Epithelial cell of esophagus (primary cell): ENCODE measurements at places on chromosomes 2 and 18.
A peak's percentile ranks its signal among the peaks of the same experiment; 100 is the strongest.

- DNase-seq, result no peak
Observed at GRCh38 chr2:71478806-71479205, 25.4 kb downstream of the DYSF start.

DNA sequence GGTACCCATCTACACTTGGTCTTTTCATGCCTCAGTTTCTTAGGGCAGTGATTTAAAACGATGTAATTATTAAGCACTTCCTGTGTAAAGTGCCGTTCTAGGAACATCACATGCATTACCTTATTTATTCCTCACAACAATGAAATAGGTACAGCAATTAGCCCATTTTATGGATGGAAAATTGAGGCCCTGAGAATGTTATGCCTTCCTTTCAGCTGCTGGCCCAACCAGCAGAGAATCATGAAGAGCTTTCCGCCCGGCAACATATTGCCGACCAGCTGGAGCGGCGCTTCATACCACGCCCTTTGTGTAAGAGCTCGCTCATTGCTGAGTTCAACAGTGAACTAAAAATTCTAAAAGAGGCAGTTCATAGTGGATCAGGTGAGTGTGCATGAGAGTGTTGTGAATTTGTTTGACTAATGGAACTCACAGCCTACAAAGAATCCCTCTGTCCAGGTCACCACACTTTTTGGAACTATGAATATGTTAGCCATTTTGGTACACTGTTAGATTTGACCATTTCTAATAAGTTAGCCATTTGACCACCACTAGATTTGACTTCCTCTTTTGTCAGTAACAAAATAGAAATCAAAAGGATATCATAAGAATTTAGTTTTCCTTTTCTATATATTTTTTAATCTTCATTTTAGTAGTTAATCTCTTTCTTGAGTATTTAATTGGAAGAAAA lies 25.6 kb upstream of the RPE start:
- DNase-seq, result no peak

GRCh38 chr2:85915606-85916303 lies 27.0 kb upstream of the ST3GAL5 start:
- no peak for DNase-seq

- DNase-seq, result no peak
Observed at GRCh38 chr2:104847586-104848160, 6.2 kb upstream of the POU3F3 start.

DNA sequence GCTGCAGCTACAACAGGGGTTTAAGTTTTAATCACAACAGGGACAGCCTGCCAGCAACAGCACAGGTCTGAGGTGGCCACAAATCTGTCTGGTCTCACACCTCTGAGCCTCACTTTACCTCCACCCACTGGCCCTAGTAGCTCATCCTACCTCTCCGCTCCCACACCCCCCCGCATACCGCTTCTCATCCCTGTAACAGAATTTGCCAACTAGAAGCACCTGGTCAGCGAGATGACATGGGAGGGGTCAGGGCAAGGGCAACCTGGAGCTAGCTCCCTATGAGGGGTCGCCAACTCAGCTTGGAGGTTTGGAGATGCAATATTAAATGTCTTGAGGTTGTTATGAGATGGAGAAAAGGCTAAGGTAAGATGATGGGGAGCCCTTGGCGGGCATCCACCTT lies 7.5 kb downstream of the CATIP start:
- DNase-seq, result no peak

- peak; percentile 49 for DNase-seq
Observed at GRCh38 chr2:38315707-38316333, 61.3 kb downstream of the ATL2 start.

DNA sequence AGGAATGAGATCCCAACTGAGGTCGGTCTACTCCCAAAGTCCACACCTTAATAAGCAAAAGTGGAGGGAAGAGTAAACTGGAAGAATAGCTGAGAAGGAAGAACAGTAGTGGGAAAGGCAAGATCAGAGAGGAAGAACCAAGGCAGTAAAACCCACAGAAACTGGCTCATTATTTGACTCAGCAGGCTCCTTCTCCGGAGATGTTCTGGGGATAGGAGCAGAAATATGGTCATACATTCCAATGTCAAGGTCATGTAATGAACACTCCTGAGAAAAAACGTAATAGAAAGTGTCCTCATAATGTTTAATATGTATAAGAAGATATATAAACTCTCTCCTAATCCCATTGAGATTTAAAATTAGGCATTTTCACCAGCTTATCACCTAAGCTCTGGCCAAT lies 39.5 kb downstream of the STK39 start:
- DNase-seq, result no peak

DNA sequence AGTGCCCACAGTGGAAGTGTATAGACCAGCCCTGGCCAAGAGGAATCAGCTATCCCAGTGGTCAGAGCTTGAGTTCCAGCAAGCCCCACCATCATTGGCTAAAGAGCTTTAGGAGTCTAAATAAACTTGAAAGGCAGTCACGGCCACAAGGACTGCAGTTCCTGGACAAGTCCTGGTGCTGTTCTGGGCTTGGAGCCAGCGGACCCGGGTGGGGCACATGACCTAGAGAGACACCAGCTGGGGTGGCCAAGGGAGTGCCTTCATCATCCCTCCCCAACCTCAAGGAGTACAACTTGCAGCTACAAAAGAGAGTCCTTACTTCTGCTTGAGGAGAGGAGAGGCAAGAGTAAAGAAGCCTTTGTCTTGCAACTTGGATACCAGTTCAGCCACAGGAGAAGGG lies 439.8 kb upstream of the TMEFF2 start:
- no peak for DNase-seq
